ENCODE measurements at places on chromosomes 12 and 14.

- DNase-seq = no peak
These were observed 4.7 kb downstream of the NID2 start for GRCh38 chr14:52064174-52064573.

DNA sequence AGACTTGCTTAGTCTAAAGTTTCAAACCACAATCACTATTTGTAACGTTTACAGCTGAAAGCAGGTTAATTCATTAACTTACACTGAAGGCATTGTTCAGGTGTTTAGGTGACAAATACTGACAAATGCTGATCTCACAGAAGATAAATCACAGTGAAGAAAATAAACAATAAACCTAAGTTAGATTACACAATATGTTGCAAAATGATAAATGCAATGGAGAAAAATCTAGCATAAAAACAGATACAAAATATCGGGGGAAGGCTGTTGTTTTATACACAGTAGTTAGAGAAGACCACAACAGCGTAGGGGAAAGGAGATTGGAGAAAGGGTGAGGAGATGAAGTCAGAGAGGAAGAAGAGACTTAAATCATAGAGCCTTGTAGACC is 3.0 kb downstream of the SCAF11 start:
- DNase-seq = no peak

DNA sequence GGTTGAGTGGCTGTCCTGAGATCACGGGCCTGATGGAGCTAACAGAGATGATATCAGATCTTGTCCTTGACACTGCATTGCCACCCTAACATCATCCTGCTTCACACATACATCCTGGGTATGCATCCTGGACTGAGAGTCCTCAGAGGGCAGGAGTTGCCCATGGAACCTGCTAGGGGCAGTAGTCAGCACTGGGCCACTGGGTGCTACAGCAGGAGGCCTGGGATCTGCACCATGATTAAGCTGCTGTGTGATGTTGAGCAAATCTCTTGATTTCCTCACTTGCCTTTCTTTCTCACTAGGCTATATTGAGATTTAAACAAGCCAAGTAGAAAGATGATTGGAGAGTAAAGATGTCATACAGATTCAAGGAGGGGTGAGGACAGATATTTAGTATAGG is 22.1 kb upstream of the EIF4B start:
- DNase-seq = no peak

DNA sequence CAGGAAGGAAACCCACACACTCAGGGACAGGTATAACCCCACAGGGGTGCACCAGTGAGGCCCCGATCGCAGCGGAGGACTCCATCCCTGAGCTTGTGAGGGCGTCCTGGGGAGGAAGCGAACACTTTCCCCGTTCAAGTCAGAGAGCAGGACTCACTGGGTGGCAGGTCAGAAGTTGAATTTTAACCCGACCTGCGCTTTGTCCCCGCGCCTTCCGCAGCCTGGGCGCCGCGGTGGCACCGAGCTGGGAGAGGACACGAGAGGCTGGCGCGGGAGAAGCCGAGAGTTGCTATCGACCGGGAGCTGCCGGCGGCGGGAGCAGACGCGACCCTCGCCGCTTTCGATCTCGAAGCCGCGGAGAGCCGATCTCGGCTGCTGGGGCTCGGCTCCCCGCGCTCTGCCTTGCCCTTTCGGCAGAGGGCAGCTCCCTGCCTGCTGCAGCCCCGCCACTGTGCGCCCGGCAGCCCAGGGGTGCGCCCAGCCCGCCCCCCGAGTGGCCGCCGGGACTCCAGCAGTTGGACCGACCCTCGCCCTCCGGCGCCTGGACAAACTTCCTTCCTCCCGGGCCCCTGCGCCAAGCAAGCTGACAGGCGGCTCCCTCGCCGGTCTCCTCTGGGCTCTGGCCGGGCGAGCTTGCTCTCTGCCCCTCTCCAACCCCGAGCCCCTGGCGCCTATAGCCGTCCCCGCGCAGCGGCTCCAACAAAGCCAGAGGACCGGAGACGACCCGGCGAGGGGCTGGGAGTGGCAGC is 918 bp downstream of the LIN7A start:
- peak; percentile 42 for DNase-seq

- DNase-seq = no peak
These were observed 26.0 kb downstream of the ERH start for GRCh38 chr14:69372146-69372545.

DNA sequence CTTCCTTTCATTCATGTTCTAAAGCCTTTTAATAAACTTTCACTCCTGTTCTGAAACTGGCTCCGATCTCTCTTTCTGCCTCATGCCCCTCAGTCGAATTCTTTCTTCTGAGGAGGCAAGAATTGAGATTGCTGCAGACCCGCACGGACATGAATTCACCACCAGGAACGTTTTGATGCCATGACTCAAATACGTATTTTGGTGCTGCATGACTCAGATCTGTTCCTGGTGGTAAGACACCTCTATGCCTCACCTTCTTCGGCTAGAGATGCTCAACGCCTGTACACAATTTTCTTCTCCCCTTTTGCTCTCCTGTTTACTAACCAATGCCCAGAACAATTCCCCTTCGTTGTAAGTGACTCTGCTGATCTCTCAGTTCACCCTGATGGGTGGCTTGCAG is 52.0 kb upstream of the RIMBP2 start:
- no peak for DNase-seq

Measured in left renal pelvis (tissue), 4 donors.